ENCODE measurements at places on chromosomes 4 and X.

DNA sequence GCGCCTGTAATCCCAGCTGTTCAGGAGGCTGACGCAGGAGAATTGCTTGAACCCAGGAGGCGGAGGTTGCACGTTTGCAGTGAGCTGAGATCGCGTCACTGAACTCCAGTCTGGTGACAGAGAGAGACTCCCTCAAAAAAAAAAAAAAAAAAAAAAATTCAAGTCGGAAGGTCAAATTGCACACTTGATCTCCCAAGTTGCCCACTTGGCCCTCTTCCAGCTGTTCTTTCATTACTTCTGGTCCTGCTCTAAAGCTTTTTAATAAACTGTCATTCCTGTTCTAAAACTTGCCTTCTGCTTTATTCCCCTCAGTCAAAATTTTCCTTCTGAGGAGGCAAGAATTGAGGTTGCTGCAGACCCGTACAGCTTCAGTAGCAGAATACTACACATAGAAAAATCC lies 2358.0 kb downstream of the ARAP2 start:
- no peak for DNase-seq

DNA sequence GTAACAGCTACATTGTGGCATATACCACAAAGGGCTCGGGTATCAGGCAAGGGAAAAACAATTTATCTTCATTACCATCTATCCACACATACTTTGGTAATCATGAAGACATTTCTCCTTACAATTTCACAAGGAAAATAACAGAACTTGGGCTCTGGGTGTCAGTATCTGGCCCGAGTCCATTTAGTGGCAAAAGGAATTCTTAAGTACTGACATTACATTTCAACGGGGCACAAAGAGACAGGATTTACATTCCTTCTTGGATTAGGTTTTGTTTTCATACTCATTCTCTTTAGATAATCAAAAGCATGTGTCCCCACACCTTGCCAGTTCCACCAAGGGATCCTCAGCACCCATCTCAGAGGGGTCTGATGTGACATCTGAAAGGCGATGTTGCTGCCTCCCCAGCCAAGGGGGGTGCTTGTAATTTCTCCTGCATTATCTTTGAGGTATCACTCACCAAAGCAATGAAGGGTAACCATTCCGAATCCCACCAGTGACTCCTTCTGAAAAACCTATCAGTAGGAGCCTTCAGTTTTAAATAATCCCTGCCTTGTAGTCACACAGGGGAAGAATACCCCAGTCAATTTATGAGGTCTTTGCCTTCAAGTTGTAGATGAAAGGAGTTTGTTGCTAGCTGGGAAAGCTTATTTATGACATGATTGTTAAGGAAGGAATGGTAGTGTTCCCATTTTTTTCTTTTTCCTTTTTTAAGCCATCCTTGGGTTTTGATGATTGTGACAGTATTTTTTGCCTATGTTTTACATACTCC lies 118.6 kb downstream of the PALLD start:
- DNase-seq, result no peak

- no peak for DNase-seq
Measured at GRCh38 chr4:25861280-25861950, 1.4 kb downstream of the SEL1L3 start.

DNA sequence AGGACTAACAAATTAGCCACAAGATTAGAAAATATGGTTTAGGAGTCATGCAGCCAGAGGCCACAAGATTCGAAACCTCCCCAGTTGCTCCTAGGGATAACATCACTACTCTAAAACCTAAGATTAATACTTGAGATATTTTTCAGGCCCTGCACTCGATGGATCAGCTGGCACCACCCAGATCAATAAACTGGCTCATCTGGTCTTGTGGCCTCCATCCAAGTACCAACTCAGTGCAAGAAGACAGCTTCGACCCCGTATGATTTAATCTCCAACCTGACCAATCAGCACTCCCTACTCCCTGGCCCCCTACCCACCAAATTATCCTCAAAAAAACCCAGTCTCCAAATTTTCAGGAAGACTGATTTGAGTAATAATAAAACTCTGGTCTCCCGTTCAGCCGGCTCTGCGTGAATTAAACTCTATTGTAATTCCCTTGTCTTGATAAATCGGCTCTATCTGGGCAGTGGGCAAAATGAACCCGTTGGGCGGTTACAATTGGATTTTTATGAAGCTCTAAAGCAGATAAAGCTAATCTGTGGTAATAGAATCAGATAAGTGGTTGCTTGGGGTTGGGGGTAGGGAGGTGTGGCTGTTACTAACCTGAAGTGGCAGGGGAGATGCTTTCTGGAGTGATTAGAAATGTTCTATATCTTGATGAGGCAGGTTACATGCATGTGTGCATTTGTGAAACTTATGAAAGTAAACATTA lies 91.8 kb upstream of the ATXN3L start:
- DNase-seq, result no peak

DNA sequence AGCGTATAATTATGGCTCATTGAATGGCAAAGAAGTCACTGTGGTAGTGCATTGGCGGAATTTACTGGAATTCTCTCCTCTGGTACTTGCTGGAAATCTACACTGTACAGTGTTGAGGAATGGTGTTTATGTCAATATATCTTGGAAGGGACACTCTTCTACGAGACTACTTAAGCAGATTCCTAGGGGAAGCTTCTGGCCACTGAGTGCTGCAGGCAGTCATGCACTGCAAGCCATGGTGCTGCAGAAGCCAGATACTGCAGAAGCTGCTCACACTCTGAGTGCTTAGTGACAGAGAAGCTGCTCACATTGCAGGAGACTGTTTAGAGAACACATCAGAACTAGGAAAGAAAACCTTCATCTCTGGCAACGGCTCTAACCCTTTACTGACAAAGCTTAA lies 725.0 kb downstream of the CCSER1 start:
- no peak for DNase-seq

- no peak for DNase-seq
Measured at GRCh38 chr4:173257732-173258717, 76.1 kb downstream of the HMGB2 start.

GRCh38 chr4:138174981-138175794 lies 67.0 kb downstream of the SLC7A11 start:
- DNase-seq, result no peak

GRCh38 chr4:107579099-107579498 lies 140.9 kb downstream of the PAPSS1 start:
- no peak for DNase-seq

- DNase-seq, result no peak
Measured at GRCh38 chr4:118589471-118590055, 95.6 kb upstream of the METTL14 start.

- DNase-seq, result no peak
Measured at GRCh38 chr4:183284258-183284785, 35.8 kb downstream of the CLDN22 start.

DNA sequence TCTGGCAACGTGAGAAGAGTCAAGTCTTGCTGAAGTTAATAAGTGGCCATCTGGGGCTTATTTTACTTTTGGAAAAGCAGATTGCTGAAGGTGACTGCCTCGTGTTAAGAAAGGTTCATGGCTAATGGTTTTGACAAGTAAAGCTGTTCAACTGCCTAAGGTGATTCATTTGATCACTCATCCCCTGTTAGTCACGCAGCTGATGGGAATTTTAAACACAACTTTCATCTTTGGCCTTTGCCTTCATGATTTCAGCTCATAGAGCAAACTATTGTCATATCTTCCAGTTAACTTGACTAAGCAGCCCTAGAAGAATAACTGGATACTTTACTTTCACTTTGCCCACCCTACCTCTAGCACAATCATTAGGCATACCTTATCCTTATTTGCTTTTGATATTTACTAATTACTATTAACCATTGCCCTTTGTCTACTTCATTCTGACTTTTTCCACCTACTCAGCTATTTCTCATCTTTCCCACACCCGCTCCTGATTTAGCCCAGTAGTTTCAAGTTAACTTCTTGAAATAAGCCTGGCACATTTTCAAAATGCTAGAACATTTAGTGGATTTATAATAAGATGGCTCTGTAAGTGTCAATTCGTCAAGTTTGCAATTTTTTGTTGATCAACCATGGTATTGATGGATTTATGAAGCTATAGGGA lies 170.6 kb upstream of the S100G start:
- no peak for DNase-seq

DNA sequence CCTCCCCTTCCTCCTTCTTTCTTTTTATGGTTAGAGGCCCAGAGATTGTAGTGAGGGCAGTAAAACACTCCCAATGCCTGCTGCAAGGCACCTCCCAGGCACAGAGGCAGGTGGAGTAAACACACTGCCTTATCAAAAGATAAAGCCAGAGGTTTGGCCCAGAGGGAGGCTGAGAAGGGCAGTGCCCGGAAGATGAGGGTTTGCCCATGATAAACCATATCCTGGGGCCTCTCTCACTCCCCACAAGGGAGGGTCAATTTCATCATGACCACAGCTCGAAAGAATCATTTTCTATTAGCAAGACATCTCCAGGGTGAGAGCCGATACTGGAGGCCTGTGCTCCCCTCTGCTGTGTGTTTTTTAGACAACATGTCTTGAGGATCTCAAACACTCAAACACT lies 98.5 kb upstream of the FAM9C start:
- DNase-seq, result no peak

- no peak for DNase-seq
Measured at GRCh38 chrX:30635630-30636029, 17.6 kb upstream of the GK start.

- no peak for DNase-seq
Measured at GRCh38 chrX:75603833-75604232, 81.0 kb upstream of the ZDHHC15 start.

DNA sequence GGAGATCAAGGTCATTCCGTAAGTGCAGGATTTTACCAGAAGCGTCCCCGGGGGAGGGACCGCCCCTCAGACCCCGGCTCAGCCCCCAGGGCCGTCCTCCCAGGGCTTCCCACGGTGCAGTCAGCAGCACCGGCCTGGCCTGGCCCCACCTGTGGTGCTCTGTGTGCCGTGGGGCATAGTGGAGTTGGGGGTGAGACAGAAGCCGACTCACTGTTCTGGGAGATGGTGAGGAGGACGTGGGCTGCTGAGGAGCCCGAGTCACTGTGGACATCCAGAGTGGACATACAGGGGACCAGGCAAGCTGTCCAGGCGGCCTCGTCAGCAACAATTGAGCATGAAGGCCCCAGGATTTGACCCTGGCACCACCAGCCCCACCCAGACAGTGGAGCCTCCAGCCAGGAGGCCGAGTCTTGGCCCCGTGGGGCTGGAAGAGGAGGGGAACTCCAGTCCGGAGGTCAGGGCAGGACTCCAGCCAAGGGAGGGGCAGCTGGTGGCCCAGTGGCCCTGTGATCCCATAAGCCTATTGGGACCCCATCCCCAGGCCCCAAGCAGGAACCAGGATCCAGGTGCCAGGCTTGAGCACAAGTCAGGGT lies 19.1 kb downstream of the ATP5ME start:
- no peak for DNase-seq

- DNase-seq, result no peak
Measured at GRCh38 chr4:5712517-5712916, 1.5 kb downstream of the EVC start.

GRCh38 chrX:15496824-15497223 lies 3.7 kb upstream of the PIR start:
- DNase-seq, result no peak

GRCh38 chrX:97369947-97370346 lies 486.2 kb downstream of the RPA4 start:
- DNase-seq, result no peak

DNA sequence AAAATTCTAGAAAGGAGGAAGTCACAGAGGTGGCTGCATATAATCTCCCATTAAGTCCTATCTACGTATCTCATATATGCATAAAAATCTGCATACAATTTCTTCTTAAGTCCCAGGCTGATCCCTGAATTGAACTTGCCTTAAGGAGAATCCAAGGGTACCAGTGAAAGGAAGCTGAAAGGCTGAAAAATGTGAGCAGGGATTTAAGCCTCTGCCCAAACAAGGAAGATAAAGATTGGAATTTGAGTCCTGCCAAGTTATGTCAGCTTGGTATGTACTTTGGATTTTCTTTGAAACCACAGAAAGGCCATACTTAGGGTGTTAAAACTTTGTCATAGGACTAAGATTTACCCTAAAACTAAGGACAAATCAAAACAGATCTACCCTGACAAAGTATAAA lies 26.5 kb upstream of the GEMIN8 start:
- DNase-seq, result no peak

- DNase-seq, result no peak
Measured at GRCh38 chr4:33422656-33423055, 2702.5 kb downstream of the PCDH7 start.

DNA sequence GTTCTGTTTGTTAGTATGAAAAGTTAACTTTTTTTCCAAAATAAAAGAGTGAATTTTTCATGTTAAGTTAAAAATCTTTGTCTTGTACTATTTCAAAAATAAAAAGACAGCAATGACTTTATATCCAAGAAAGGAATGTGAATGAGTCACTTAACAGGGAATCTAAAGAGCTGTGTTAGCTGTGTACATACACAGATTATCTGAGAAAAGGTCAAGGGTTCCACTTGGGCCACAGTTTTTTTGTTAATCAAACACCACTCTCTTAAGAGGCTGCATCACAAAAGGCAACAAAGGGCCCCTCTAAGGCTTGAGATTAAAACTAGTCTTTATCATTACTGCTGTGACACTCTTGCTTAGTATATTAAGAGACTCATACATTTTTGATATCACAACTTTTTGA lies 82.1 kb downstream of the FIP1L1 start:
- DNase-seq, result no peak

DNA sequence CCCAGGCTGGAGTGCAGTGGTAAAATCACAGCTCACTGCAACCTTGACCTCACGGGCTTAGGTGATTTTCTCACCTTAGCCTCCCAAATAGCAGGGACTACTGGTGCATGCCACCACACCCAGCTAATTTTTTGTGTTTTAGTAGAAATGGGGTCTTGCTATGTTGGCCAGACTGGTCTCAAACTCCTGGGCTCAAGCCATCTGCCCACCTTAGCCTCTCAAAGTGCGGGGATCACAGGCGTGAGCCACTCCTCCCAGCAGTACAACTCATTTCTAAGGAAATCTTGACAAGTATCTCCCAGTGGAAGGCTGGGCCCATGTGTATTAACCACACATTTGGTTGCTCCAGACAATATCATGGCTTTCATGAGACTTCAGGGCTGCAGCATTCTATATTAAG lies 20.4 kb upstream of the PDLIM5 start:
- no peak for DNase-seq

DNA sequence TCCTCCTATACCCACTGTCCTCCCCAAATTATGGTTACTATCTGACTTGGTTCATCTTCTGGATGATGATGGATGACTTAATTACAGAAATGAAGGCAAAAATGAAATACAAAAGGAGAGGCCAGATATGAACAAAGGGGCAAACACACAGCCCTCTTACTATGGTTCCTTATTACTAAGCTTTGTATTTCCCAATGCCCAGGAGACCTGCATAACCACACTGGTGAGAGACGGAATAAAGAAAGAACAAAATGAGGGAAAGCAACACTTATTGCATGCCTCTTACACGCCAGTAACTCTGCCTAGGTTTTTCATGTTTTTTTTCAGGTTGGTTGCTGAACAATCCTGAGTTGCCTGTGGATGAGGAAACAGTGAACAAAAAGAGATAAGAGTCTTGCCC lies 120.5 kb downstream of the SLC10A7 start:
- DNase-seq, result no peak

GRCh38 chr4:98784947-98785706 lies 126.7 kb upstream of the TSPAN5 start:
- DNase-seq, result no peak

- DNase-seq, result no peak
Measured at GRCh38 chr4:28702571-28702970, 1841.9 kb downstream of the STIM2 start.
